Activated CD8-positive, alpha-beta T cell treated with anti-CD3 and anti-CD28 coated beads for 36 hours (primary cell): ENCODE measurements at places on chromosomes 1 and 21. TPM values are rescaled to one million over a fixed set of nuclear protein-coding genes. Genes with fewer than 3 reads are reported as not detected.

- H3K27ac ChIP-seq, result no peak overlapping the region
- peak; percentile 17 for DNase-seq
- no peaks in the 10 kb centered on the region for H3K36me3 ChIP-seq
- H3K4me3 ChIP-seq, result no peak overlapping the region
Measured at GRCh38 chr1:193525917-193526710, 339.7 kb upstream of the B3GALT2 start.

DNA sequence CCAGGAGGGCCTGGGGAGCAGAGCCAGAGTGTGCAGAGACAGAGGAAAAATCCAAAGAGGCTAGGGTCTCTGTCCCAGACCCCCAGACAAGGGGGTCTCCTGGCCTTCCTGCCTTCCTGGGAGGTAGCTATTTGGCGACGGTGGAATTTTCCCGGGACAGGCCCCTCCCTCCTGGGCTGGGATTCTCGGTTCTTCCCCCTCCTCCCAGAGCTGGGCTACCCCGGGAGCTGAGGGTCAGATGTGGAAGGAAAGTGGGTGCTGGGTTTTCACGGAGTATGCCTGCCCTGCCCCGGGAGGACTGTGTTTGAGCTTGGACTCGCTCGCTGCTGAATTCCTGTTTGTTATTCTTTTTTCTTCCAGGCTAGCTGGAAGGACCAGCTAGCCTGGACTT is 759 bp downstream of the AMPD2 start:
- peak overlapping the region; percentile 93 for H3K27ac ChIP-seq
- DNase-seq, result no peak
- peaks cover 59% of the 10 kb centered on the region for H3K4me1 ChIP-seq

- H3K4me3 ChIP-seq, result no peak overlapping the region
- no peaks in the 10 kb centered on the region for H3K27me3 ChIP-seq
- no peaks in the 10 kb centered on the region for H3K4me1 ChIP-seq
- peaks cover 8% of the 10 kb centered on the region for H3K36me3 ChIP-seq
- no peak for DNase-seq
- H3K27ac ChIP-seq, result no peak overlapping the region
Measured at GRCh38 chr1:95021119-95021518, 51.6 kb downstream of the ALG14 start.

GRCh38 chr1:236066828-236067386 is 2.0 kb upstream of the NID1 start:
- H3K27me3 ChIP-seq, result peaks cover 31% of the 10 kb centered on the region
- peak; percentile 91 for DNase-seq
- H3K4me1 ChIP-seq, result peaks cover 21% of the 10 kb centered on the region
- H3K36me3 ChIP-seq, result peaks cover 1% of the 10 kb centered on the region

- no peaks in the 10 kb centered on the region for H3K36me3 ChIP-seq
- no peaks in the 10 kb centered on the region for H3K27me3 ChIP-seq
- no peaks in the 10 kb centered on the region for H3K4me1 ChIP-seq
Measured at GRCh38 chr1:10665930-10666850, 130.3 kb downstream of the CASZ1 start.

Gene OR2L3
- total RNA-seq, result not detected

Gene STUM
- total RNA-seq, result not detected

- no peaks in the 10 kb centered on the region for H3K36me3 ChIP-seq
- no peak overlapping the region for H3K4me3 ChIP-seq
- DNase-seq, result no peak
Measured at GRCh38 chr1:162732566-162733335, 57.8 kb upstream of the HSD17B7 start.

- H3K4me1 ChIP-seq, result peaks cover 5% of the 10 kb centered on the region
- peaks cover 6% of the 10 kb centered on the region for H3K27me3 ChIP-seq
- H3K27ac ChIP-seq, result no peak overlapping the region
Measured at GRCh38 chr1:56830052-56830451, 10.8 kb upstream of the FYB2 start.

- DNase-seq, result no peak
- peaks cover 91% of the 10 kb centered on the region for H3K4me1 ChIP-seq
- no peaks in the 10 kb centered on the region for H3K27me3 ChIP-seq
- no peak overlapping the region for H3K27ac ChIP-seq
- no peak overlapping the region for H3K4me3 ChIP-seq
Measured at GRCh38 chr1:54354899-54355298, 51.3 kb downstream of the SSBP3 start.

Gene IL19
- total RNA-seq, result not detected

DNA sequence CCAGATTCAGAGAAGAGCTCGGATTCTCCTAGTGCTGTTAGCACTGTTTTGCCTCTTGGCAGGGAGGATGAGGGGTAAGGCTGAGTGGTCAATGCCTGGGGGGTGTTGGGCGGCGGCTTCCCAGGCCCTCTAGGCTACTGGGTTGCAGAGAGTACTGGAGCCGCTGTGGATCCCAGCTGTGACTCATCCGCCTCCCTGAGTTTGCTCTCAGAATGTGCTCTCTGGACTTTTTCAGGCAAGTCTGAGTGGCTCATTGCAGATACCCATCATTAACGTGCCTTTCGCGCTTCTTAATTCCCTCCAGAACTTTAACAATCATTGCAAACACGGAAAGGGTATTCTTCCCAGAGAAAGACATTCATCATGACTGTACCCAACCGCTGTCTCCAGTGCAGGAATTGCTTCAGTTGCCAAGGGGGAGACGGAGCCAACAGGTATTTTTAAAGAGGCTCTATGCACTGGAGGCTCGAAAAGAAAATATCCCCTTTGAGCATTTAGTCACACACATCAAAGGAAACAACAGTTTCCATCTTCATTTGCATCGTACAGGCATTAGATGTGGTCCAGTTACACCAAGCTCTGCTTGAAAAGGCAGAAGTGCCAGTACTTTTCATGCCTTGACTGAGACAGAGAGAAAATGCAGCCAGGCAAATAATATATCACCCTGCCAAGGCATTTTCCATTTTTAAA is 14.4 kb upstream of the CAMTA1 start:
- H3K4me3 ChIP-seq, result no peak overlapping the region
- H3K27me3 ChIP-seq, result peaks cover 5% of the 10 kb centered on the region
- H3K36me3 ChIP-seq, result no peaks in the 10 kb centered on the region
- DNase-seq, result no peak
- H3K4me1 ChIP-seq, result no peaks in the 10 kb centered on the region

DNA sequence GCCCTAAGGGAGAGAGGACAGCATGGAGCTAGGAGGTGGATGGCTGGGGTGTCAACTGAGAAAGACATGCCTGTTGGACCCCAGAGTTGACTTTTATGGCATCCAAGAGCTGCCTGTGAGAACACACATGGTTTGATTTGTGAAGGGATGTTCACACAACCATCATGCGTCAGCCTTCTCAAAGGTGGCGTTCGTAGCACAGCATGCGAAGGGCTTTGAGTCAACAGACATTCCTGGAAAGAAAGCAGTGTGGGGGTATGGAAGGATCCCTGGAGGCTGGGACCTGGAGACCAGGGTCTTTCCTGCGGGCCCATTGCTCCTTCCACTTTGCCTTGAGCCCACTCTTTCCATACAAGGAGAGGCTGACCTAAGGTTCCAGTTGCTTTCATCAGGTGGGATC is 6.4 kb upstream of the WNT3A start:
- peaks cover 24% of the 10 kb centered on the region for H3K27me3 ChIP-seq
- no peak overlapping the region for H3K4me3 ChIP-seq
- no peak overlapping the region for H3K27ac ChIP-seq
- H3K36me3 ChIP-seq, result no peaks in the 10 kb centered on the region
- peaks cover 2% of the 10 kb centered on the region for H3K4me1 ChIP-seq
- no peak for DNase-seq

GRCh38 chr1:76225526-76225925 is 151.0 kb downstream of the ST6GALNAC3 start:
- no peaks in the 10 kb centered on the region for H3K36me3 ChIP-seq
- H3K4me1 ChIP-seq, result peaks cover 21% of the 10 kb centered on the region
- DNase-seq, result no peak
- H3K4me3 ChIP-seq, result no peak overlapping the region
- H3K27ac ChIP-seq, result no peak overlapping the region

Gene CFHR2
- not detected for total RNA-seq

Gene SLFNL1
- 0.22 TPM for total RNA-seq

- H3K27ac ChIP-seq, result no peak overlapping the region
- no peak for DNase-seq
- no peaks in the 10 kb centered on the region for H3K36me3 ChIP-seq
- H3K4me3 ChIP-seq, result no peak overlapping the region
Measured at GRCh38 chr1:194026422-194026821, 840.0 kb upstream of the B3GALT2 start.
